Bronchial epithelial cell (primary cell): ENCODE measurements at places on chromosomes 5 and 9.

DNA sequence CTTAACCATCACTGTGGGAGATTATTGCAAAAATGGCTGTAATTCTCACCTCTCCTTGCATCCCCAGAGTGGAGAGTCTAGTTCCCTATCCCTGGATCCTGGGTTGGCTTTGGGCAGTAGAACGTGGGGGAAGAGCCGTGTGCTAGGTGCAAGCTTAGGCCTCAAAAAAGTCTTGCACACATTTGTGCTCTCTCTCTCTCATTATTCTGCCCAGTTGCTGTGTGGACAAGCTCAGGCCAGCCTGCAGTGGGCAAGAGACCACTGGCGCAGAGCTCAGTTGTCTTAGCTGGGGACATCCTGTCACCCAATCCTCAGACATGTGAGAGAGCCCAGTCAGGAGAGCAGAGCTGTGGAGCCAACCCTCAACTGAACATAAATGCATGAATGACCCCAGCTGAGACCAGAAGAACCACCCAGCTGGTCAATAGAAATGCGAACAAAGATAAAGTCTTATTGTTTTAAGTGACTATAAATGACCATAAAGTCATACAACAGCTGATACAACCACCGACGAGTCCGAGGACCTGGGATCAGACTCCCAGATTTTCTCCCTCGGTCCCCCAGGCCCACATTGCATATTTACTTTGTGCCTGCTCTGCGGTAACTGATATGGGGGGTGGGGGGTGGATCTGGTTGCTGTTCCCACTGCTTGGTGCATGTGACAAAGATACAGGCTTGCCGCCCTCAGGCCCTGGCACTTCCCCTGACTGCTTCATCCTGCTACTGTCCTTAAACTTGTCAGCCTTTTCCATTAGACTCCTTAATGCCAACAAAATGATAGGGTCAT is 166.4 kb upstream of the MVB12B start:
- DNase-seq = no peak

- peak; percentile 96 for DNase-seq
Observed at GRCh38 chr5:10601246-10602030, 37.6 kb downstream of the ANKRD33B start.

DNA sequence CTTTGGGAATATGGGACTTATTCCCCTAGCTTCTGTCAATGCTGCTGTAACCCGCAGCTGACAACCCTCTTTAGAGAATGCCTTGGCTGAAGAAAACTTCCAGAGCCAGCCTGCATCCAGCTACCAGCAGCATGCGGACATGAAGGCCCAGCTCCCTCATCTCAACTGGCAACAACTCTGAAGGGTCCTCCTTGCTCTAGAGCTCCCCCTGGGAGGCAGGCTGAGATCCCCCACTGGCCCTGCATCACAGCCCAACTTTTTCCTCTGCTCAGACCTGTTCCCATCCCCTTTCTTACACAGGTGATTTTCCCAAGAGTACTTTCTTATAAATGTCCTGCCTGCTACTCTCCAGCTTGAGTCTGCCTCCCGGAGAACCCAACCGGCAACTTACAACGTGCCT is 18.7 kb upstream of the WNT8A start:
- no peak for DNase-seq

- peak; percentile 33 for DNase-seq
Observed at GRCh38 chr9:117344892-117345660, 69.8 kb downstream of the ASTN2 start.

DNA sequence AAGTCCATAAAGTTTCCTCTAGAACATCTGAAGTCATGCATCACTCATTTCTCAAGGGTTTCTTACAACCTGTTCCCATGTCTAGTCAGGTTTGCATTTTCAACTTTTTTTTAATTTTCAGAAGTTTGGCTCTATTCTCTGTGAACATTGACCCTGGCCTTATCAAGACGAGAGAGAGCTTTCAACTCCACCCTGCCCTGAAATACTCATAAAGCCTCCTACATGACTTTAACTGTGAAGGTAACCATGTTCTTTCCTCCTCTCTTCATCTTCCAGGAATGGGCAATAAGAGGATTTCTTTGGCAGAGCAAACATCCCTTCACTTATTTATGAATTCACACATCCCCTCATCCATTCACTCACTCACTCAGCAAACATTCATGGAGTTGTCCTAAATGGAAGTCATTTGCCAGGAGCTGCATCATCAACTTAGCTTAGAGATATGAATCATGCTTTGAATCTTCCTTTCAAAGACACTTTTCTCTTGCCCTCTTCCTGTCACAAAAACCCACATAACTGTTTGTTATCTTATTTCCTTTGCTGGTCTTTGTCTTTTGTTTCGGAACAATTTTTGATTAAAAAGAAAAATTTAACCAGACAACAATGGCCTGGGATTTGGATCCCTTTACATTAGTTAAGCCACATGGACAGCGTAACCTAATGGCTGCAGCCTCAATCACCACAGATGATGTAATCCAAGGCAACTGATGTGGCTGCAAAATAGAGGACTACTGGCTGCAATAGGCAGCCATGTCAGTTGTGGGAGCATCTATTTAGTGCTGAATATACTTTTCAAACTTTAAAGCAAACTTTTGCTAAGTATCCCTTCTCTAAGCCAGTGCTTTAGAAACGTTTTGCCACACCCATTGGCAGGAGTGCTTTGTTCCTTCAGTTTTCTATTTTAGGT is 43.0 kb upstream of the GNAQ start:
- DNase-seq = peak; percentile 22

DNA sequence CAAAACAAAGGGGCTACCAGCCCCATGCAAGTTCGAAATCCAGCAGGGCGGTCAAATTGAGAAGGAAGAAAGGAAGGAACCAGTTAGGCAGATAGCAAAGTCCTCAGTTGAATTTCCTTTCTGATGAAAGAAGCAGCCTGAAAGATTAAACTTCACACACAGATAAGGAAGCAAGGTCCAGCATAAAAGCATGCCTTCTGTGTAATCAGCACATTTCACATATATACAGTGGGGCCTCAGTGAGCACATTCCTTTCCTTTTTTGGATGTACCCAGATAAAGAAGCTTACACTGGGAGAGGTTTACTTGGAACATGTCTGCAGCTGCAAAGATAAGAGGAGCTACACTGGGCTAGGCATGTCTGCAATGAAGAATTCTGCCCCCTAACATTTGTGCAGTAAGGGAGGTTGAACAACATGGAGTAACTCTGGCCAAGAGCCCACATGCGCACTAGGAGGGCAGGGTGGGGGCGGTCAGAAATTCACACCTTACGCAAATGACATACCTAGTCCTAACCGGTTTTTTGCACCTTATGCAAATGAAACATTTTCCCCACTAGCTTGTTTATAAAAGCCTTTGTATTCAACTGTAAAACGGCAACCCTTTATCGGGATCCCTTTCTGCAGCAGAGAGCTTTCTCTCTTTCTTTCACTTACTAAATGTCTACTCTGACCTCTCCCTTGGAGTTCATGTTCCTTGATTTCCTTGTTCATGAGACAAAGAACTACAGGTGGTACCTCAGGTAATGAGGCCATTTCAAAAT is 149.7 kb upstream of the FBXL17 start:
- peak; percentile 18 for DNase-seq

GRCh38 chr5:83011985-83012384 is 65.2 kb downstream of the TMEM167A start:
- no peak for DNase-seq

DNA sequence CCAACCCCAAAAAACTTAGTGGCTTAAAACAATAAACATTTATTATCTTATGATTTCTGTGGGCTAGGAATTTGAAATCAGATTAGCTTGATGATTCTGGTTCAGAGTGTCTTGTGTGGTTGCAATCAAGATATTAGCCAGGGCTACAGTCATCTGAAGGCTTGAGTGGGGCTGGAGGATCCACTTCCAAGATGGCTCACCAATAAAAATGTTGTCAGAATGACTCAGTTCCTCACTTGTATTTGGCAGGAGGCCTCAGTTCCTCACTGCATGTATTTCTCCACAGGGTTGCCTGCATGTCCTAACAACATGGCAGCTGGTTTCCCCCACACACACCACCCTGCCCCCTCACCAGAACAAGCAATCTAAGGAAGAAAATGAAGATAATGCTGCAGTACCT is 98.2 kb upstream of the NIPBL start:
- no peak for DNase-seq

- no peak for DNase-seq
Observed at GRCh38 chr5:78554670-78555069, 93.9 kb downstream of the LHFPL2 start.

DNA sequence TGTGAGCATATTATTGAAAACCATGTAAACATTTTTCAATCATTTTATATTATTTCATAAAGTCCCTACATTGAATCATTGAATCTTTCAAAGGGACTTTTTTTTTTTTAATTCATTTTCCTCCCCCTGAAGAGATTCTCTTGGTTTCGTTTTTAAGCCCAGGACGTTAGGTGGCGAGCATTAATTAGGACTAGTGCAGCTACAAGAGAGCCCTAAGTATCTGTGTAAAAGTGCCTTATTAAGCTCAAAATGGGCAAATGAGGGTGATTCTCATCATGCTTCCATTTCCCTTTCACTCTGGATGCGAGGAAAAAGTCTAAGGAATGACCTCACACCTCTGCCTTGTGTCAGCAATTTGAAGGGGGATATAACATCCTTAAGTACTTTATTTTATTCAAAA is 517.9 kb upstream of the ITGA1 start:
- DNase-seq = no peak

DNA sequence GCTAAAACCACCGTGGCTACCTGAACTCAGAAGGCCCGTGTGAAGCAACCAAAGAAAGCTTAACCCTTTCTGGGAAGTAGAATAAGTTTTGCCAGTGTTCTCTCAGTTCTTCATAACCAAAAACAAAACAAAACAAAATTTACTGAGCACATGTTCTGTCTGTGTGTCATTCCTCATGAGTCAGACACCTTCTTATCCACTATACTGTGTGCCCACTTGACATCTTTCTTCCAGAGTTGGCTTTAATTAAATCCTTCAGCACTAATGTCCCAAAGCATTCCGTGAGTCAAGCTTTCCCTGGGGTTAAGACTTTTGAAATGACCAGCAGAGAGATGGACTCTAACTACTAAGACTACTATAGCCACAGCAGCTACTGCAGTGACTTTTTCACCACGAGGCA is 61.3 kb downstream of the GLIS3 start:
- DNase-seq = peak; percentile 65

- no peak for DNase-seq
Observed at GRCh38 chr9:5122116-5122515, 63.3 kb downstream of the INSL6 start.

DNA sequence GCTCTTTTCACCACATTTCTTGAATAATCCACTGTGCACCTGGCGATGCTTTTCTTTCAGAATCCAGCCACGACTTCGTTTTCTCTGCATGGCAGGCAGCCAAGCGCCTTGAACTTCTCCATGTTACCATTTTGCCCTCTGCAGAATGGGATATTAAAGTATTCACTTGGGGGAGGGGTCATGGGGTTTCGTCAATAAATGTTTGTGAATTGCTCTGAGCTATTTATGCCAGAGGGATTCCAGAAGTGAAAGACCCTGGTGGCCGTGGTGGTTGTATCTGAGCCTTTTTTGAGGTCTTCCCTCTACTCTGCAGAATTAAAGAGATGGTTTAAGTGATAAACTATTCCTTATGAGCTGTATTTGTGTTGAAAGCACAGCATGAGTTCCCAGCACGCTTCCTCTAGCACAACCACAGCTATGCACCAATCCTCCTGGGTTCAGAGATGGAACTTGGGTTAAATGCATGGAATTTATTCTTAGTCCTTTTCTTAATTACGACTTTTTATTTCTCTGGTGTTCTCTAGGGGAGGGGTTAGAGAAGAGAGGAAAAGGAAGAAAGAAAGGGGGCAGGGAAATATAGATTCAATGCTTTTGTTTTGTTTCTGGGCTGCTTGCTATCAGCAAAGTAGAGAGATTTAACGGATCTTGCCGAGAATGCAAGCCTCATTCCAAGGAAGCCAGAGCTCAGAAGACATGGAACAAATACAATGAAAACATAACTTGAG is 478.2 kb upstream of the TNC start:
- DNase-seq = no peak

DNA sequence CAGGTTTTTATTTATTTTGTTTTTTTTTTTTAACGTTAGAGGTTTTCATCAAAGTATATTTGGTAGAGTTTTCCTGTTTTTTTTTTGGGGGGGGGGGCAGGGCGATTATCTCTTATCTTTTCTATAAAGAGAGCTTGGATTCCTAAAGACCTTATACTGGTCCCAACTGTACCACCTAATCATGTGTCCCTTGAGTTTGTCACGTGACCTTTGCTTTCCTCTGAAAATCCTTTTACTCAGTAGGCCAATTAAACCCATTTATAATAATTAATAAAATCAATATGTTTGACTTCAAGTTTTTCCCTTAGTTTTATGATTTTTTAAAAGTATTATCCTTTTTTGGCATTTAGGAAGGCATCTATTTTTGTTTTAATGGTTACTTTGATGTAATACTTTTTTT is 286.4 kb downstream of the AOPEP start:
- no peak for DNase-seq

- DNase-seq = no peak
Observed at GRCh38 chr9:110979636-110980035, 58.6 kb downstream of the LPAR1 start.

GRCh38 chr5:6899221-6899620 is 186.0 kb downstream of the TENT4A start:
- no peak for DNase-seq

DNA sequence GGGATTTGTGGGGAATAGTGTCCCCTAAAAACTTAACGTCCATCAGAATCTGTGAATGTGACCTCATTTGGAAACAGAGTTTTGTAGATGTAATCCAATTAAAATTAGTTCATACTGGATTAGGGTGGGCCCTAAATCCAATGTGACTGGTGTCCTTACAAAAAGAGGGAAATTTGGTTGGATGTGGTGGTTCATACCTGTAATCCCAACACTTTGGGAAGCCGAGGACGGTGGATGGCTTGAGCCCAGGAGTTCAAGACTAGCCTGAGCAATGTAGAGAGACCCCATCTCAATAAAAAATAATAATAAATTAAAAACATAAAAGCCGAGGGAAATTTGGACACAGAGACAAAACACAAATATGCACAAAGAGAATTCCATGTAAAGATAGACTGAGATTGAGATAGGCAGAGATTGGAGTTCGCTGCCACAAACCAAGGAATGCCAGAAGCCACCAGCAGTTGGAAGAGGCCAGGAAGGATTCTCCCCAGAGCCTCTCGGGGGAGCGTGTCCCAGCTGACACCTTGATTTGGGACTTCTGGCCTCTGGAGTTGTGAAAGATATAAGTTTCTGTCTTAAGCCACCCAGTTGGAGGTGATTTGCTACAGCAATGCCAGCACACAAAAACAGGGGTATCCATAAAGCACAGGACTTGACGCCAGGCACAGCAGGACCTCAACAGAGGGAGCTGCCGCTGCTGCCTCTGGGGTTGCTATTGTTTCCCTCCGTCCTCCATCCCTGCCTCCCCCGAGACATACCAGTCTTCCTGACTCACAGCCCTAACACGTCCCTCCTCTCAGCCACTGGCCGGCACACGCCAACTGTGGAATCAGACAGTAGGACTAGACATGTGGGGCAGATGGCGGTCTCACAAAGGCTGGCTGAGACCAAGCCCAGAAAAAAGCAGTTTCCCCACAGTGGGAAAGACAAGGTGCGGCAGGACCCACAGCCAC is 73.8 kb upstream of the IL17B start:
- DNase-seq = peak; percentile 87
